Fibroblast of villous mesenchyme (primary cell): ENCODE measurements at places on chromosomes 3 and 15. TPM values are rescaled to one million over a fixed set of nuclear protein-coding genes. Genes with fewer than 3 reads are reported as not detected.

Gene RPL22L1
- 126 and 218 TPM in 2 replicates for total RNA-seq

Gene GREM1
- total RNA-seq = 527 and 613 TPM in 2 replicates

Gene P2RY13
- not detected in 2 replicates for total RNA-seq

Gene EPHA3
- under 0.01 and 0.64 TPM in 2 replicates for total RNA-seq

Gene SLC28A1
- not detected in 2 replicates for total RNA-seq

Gene THBS1
- 7,420 and 8,241 TPM in 2 replicates for total RNA-seq

Gene DPPA2
- total RNA-seq = not detected in 2 replicates

DNA sequence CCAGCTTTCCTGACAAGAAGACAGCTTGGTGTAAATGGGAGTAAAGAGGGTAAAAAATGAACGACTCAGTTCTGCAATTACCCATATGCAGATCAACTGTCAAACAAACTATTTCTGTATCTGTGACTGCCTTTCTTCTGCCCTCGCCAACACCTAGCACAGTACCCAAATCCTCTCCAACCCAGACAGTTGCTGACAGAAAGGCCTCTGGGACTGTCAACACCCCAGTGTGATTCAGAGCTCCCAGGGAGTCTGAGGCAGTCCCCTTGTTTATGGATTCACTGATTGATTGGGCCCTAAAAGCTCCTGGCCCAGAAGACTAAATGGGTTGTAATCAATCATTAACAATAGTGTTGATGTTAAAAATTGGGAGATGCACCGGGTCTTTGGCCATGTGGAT, 20.2 kb downstream of the IL17RD start:
- no peak for DNase-seq

GRCh38 chr15:101232677-101233076, 19.2 kb downstream of the CHSY1 start:
- DNase-seq = no peak

DNA sequence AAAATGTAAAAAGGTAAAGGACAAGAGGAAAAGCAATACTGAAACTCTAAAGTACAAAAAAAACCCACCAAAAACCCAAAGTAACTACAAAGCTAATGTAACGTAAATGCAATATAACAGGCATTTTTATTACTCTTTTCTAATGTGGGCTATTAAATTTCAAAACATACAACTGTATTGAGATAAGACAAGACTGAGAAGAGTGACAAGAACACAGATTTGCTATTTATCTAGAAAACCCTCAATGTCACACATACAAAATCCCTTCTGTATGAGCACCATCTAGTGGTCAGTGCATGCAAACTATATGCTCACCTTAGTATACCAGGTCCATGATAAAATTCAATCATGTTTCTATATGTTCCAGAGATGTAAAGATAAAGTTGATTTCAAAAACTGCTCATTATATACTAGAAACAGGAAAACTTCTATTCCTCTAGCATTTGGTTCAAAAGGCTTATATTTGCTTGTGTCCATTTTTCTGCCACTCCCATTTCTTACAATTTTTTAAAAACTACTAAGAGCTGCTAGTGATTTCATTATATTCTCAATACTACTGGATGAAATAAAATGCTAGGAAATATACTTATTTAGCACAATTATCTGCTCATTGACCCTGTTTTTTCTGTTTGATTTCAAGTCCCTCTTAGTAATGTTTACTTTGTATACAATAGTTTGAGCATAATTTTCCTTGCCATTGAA, 111.4 kb downstream of the DLG1 start:
- DNase-seq = peak; percentile 76

DNA sequence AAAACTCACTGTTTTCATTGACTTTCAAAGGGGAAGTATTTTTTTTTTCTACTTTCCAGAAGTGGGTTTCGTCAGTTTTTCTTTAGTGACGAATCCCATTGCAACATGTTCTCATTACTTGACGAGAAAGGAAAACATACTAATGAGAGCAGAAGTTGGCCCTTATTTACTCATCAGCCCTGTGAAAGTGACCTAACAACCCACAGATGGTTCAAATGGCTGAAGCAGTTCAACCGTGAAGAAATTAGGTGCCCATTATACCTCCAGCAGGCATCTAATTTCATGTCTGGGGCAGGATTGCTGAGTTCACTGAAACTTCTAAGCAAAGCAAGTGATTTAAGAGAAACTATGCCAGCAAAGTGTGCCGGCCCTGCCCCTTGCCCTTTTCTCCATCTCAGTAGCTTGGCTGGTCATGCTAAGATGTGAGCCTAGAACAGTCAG, 9.0 kb downstream of the AQP9 start:
- peak; percentile 63 for DNase-seq

GRCh38 chr3:14455571-14456317, 53.3 kb downstream of the SLC6A6 start:
- no peak for DNase-seq

DNA sequence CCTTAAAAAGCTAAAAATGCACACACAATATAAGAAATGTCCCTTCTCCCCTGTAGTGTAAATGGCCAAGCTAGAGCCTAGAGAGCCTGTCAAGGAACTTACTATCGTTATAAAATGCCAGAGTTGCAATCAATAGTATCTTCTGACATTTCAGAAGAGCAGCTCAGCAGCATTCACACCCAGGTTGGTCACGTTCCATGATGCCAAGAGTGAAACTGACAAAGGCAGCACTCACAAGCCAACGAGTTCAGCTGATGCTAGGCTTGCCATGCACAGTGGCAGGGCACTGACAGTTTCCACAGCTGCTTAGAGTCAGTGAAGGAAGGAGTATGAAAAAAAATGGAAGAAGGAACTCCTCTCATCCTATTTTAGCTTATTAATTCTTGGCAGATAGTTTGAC, 331.4 kb upstream of the CCDC54 start:
- DNase-seq = no peak

DNA sequence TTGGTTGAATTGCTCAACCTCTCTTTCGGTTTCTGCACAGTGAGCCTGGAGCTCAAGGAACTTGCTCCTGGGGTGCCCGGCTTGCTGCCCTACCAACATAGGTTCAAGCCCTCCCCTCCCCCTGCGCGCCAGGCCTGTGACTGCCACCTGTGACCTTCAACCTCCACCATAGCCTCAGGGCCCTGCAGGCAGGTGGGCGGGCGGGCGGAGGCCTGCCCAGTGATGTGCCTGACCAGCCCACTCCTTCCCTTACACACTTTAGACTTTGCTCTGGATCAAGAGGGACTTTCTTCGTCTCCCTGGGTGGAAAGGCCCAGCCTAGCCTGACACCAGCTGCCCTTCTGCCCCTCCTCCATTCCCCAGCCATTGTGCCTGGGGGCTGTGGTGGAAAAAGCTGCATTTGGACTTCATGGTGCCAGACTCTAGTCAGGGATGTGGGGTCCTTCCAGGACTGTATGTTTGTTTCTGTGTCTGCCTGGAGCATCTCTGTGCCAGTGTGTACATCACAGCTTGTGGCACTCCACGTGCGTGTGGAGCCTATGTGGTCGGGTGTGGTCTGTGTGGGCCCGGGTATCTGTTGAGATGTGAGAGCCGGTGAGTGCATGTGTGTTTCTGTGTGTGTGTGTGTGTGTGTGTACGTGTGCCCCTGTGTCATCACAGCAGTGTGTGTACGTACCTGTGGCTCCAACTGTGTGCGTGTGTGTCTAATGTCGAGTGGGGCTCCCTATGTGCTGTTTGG, 9.5 kb downstream of the PRKCD start:
- no peak for DNase-seq

- peak; percentile 36 for DNase-seq
Measured at GRCh38 chr3:194632809-194633348, 340 bp downstream of the TMEM44 start.

- no peak for DNase-seq
Measured at GRCh38 chr15:97316362-97316761, 644.1 kb upstream of the ARRDC4 start.

GRCh38 chr15:67178569-67179210, 75.8 kb downstream of the AAGAB start:
- peak; percentile 99 for DNase-seq

DNA sequence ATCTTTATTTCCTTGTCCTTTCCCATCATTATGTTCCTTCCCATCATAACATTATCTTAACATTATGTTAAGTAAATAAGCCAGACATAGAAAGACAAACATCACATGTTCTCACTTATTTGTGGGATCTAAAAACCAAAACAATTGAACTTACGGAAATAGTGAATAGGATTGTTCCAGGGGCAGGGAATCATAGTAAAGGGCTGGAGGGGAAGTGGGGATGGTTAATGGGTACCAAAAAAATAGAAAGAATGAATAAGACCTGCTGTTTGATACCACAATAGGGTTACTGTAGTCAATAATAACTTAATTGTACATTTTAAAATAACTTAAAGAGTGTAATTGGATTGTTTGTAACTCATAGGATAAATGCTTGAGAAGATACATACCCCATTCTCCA, 36.7 kb upstream of the MBNL1 start:
- peak; percentile 41 for DNase-seq

DNA sequence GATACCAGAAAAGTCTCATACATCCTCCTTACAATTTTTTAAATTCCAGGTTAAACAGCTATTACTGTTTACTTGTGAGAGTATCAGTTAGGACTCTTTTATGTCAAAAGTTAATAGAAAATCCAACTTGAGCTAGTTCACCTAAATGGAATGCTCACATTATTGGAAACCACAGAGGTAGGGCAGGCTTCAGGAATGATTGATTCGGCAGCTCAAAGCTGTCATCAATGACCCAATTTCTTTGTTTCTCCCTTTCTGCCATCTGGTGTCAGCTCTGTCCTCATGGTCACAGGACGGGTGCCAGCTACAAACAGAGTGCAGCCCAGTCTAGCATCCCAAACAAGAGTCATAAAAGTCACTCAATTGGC, 32.2 kb downstream of the CFAP20DC start:
- no peak for DNase-seq

- peak; percentile 47 for DNase-seq
Measured at GRCh38 chr15:58081456-58081855, 15.9 kb upstream of the ALDH1A2 start.

DNA sequence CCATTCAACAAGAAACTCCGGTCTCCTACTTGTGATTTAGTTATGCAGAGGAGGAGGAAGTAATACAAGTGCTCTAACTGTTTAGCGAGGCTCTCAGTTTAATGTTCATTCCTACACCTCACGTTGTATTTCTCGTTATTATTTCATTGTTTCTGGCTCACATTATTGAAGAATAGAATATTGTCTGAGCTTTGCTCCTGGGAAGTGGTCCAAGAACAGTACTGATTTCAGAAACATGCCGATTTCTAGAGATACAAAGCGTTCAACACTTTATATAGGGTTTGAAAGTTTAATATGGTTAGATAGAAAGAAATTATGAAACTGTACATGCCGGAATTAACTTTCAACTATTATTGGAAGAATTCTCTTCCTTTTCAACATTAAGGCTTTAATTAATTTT, 1145.5 kb downstream of the TBL1XR1 start:
- DNase-seq = no peak

DNA sequence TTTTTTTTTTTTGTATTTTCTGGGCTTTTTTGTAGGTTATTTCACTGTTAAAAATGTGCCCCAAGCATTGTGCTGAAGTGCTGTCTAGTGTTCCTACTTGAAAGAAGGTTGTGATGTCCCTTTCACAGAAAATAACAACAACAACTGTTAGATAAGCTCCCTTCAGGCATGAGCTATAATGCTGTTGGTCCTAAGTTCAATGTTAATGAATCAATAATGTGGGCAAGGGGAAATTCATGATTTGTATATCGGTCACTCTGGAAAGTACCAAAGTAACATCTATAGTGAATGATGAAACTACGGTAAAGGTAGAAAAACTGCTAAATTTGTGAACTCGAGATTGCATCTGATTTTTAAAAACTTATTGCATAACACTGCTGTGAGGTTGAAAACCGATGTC, 539.4 kb downstream of the CADM2 start:
- no peak for DNase-seq

- DNase-seq = peak; percentile 83
Measured at GRCh38 chr3:179526989-179527391, 35.7 kb upstream of the ACTL6A start.

GRCh38 chr3:38805765-38806386, 10.1 kb downstream of the SCN10A start:
- DNase-seq = peak; percentile 81

DNA sequence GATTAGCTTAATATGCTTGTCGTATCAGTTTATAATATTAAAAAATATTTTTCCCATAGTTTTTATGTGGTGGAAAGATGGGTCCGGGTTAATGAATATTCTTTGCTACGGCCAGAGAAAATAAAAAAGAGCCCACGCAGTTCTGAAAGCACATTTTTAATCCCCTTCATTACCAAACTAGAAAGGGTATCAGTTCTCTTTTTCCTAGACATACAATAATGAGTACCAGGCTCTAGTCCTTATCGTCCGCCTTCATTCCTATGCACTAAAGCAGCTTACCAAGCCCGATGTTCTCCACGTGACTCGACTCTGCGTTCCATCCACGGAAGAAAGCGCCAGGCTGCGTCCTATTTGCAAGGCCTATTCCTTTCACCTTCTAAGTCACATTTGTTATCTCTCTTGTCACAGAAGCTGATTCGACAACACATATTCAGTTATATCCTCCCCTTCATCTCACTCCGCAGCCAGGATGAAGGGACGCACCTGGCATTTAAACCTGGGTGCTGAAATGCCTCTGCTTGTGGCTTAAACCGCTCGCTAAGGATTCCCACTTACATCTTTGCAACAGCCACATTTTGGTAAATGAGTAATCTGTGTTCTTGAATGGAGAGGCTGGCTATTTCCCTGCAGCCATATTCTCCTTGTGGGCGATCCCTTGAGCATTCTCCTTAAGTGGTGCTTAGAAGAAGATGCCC, 257.0 kb downstream of the CD47 start:
- DNase-seq = no peak

DNA sequence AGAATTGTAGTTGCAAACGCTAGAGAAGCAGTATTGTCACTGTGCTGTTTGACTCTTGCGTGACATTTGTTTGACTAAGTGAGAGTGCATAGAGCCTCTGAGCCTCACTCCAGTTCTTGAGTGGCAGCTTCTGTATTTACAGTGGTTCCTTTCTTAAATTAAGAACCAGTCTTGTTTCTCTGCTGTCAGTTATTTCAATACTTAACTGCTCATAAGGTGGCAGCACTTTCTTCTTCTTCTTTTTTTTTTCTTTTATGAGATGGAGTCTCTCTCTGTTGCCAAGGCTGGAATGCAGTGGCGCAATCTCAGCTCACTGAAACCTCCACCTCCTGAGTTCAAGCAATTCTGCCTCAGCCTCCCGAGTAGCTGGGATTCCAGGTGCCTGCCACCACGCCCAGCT, 372.1 kb downstream of the LPP start:
- peak; percentile 33 for DNase-seq

GRCh38 chr3:28994161-28994905, 286.5 kb upstream of the RBMS3 start:
- no peak for DNase-seq

GRCh38 chr3:157477441-157477840, 25.8 kb downstream of the VEPH1 start:
- DNase-seq = no peak

- DNase-seq = no peak
Measured at GRCh38 chr15:33293713-33294334, 16.9 kb upstream of the RYR3 start.
